Upper lobe of right lung (tissue), 1 donor: ENCODE measurements at places on chromosomes 5 and 9. TPM values are rescaled to one million over a fixed set of nuclear protein-coding genes. Genes with fewer than 3 reads are reported as not detected.

- no peak for DNase-seq
Observed at GRCh38 chr5:123181394-123181801, 92.4 kb downstream of the PRDM6 start.

DNA sequence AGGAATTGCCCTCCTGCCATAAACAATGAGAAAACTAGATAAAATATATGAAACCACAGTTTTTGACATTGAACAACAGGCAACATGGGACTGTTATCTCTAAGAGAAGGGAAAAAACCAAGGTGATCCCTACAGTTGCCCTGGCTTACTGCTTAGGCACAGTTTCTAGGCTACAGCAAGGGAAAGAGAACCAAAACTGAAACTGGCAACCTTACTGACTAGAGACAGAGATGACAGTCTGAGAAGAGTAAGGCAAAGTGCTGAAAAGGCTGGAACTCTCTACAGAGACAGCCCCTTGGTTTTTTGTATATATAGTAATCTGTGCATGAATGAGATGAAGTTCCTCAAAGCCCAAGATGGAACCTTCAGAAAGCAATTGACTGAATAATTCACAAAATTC lies 36.2 kb upstream of the REEP2 start:
- no peak for DNase-seq

POU4F3 gene
- not detected for total RNA-seq

EIF4E1B gene
- not detected for total RNA-seq

GRXCR2 gene
- not detected for total RNA-seq

GRCh38 chr5:12526113-12526512 lies 621.9 kb upstream of the CTNND2 start:
- no peak for DNase-seq

PCDHA5 gene
- 0.43 TPM for total RNA-seq

CTNND2 gene
- 6.9 TPM for total RNA-seq

DNA sequence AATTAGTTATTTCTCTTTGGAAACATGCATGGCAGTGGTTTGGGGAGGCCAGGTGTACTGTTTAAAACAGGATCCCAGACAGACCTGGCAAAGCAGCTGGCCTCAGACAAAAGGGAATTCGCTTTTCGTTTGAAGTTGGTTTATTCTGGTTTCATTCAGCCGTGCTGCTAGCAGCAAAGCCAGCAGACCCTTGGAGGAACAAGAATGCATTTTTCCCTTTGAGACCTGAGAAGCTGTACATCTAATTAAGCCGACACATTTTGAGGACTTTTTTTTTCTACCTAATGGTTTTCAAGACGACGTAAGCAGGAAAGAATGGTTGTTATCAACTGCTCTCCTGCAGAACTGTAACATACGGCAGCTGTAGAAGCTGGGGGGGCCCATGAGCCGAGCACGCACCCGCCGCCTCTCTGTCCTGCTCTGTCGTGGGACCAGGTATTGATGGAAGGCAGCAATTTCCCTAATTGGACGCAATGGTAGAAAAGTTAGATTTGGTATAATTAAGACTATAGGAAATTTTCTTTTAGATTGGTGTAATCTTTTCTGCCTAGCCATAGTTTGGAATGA lies 13.6 kb downstream of the PLEKHG4B start:
- no peak for DNase-seq

GRCh38 chr9:109313351-109313750 lies 7.5 kb downstream of the EPB41L4B start:
- DNase-seq: no peak

PTPN3 gene
- 17.1 TPM for total RNA-seq

DNA sequence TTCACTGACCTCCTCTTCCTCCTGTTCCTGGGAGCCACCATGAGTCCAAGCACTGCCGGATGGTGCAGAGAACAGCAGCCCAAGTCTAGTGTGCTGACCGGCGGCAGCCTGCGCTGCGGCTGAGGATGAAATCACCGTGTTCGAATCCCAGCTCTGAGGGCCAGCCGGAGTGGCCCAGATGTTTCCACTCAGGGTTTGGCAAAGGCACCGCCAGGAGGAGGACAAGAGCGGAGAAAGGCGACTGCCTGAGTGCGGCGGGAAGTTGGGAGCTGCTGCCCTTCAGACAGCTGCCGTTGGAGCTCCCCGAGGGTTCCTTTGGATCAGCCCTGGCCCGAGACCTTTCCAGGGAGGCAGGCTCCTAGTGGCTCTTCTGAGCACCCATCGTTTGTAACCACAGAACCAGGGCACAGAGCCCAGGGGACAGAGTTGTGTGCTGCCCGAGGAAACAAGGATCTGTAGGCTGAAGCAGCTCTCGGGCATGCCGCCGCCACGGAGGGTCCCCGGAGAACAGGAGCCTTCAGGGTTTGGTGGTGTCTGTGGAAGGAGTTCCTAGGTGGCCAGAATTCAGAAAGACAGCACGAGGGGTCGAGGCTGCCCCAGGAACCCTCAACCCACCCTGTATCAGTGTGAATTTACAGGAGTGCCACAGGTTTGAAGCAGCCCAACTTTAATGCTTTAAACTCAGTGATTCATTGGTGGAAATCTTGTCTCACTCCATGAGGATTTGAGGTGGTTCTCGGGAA lies 115.6 kb upstream of the COL5A1 start:
- peak; percentile 64 for DNase-seq

DNA sequence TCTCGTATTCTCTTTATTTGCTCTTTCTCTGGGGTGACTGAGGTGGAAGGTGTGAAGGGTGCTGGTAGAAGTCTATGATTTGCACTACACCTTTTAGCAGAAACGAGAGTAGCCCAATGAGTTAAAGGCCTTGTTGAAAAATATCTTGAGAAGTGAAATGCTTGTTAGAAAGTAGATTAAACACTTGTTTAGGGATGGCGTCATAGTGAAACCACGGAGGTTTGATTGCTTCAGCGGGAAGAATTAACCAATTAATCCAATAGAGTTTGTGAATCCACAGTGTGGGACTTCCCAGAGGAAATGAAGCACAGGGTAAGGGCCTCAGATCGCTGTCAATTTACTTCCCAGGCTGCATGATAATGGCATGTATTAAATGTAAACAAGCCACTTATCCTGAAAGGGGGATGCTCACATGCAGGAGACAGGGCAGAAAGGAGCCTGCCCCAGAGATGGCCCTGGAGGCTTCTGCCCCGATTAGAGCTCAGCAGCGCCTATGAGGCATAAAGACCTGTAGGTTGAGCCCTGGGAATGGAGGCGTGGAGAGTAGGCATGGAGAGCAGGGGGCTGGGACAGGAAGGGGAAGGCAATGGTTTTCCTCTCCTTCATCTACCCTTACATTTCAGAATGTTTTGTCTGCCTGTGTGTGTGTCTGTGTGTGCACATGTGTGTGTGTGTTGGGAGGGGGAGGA lies 1.5 kb downstream of the FAM170A start:
- DNase-seq: no peak

UIMC1 gene
- 35.4 TPM for total RNA-seq

GRCh38 chr5:180785121-180785781 lies 17.4 kb downstream of the MGAT1 start:
- DNase-seq: peak; percentile 66

GRCh38 chr9:110769667-110770066 lies 101.1 kb downstream of the MUSK start:
- DNase-seq: no peak

- DNase-seq: no peak
Observed at GRCh38 chr9:130531670-130532069, 47.7 kb upstream of the FUBP3 start.
